ENCODE measurements at places on chromosomes 3 and 15.

DNA sequence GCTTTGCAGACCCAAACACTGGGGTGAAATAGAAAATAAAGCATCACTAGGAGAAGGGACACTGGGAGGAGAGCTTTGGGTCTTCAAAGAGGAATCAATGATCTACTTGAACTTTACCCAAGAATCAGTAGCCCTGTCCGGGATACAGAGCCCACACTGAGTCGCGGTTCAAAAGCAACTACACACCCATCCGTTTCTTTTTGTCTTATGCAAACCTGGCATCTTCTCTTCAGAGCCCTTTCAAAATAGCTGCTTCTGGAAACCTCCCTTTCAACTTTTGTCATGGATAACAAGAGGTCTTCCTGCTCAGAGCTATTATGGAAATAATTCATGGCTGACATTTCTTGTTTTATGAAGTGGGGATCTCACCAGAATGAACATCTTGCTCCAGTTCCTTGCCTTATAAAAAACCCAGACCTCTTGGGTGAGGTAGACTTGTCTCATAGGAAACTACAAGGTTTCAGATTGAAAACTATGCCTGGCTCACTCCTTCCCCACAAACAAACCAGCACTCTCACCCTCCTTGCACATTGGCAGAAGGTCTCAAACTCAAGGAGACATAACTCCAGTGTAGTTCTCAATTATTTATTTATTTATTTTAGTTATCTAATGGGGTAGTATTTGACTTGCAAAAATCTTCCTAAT lies 115.1 kb upstream of the ARHGEF3 start:
- DNase-seq, result no peak

DNA sequence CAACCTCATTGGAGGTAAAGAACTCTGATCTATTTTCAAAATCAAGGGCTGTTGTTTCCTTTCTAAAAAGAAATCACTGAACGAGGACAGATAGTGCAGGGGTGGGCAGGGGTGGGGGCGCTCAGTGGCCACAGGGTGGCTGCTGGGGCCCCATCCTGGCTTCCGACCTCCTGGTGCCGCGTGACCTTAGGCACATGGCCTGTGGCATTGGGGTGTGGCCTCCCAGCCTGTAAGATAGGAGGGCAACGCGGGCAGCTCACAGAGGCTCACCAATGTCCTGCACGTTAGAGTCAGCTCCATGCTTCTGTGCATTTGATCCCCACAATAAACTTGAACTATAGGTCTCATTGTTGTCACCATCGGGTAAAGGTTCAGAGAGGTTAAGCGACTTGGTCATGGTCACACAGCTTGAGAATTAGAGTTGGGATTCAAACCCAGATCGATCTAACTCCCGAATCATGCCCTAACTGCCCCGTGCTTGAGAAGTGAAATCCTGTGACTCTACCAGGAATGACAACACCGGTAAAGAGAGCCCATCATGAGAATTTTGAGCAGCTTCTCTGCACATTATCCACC lies 148.0 kb upstream of the SLC6A11 start:
- no peak for DNase-seq

DNA sequence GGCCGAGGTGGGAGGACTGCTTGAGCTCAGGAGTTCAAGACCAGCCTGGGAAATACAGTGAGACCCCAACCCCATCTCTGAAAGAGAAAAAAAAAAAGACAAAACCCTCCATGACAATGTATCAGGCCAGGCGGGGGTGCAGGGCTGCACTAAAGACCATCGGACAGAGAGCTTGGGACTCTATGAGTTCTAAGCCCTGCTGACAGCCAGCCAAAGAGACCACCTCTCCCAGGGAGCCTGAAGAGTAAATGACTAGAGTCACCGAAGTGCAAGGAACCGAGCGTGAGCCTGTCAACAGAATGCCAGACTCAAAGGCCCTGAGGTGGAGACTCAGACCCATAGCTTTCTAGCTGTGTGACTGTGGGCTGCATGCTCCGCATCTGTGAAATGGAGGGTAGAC lies 12.5 kb downstream of the POC1A start:
- DNase-seq, result no peak

- no peak for DNase-seq
Measured at GRCh38 chr15:61769557-61769956, 290.7 kb downstream of the VPS13C start.

DNA sequence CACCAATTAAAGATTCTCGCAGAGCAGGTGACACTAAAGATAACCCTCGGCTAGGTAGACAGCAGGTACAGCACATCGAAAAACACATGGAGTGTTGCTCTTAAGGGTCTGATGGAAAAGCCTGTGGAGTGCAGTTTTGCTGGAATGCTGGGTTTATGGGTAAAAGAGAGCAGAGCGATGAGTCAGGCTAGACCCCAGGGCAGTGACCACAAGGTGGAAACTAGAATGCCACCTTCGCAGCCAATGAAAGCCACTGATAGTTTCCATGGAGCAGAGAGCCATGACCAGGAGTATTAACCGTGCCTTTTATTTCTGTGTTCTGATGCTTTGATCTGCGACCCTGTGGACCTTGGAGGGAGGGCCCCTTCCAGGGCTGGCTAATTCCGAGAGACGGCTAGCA lies 149.8 kb downstream of the GABRB3 start:
- DNase-seq, result peak; percentile 19

DNA sequence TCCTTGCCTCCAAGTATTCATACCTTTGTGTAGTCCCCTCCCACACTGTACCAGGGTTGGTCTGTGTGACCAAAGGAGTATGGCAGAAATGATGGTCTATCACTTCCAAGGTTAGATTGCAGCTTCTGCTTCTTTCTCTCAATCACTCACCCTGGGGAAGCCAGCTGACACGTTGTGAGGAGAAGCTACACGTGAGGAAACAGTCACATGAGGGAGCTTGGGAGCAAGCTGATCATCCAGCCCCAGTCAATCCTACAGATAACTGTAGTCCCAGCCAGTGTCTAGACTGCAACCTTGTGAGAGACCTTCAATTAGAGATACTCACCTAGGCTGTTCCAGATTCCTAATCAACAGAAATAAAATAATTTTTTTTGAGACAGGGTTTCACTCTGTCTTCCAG lies 6.2 kb upstream of the ZNF774 start:
- no peak for DNase-seq

GRCh38 chr3:55144015-55144673 lies 216.3 kb upstream of the LRTM1 start:
- DNase-seq, result no peak

DNA sequence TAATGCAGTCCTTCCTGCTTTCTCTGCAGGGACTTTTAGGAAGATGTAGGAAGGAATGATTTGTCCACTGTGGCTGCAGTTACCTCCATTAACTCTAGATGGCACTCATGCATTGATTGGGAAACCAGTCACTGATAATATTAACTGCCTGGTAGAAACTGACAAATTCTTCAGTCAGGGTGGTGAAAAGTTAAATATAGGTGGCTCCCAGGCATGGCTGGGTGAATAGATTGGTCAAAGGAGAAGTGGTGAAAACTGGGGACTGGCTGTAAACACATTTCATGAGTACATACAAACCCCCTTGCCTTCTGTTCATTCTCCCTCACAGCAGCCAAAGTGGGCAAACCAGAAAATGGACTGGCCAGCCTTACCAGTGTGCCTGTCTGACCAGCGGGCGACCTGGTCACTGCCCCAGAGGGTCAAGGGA lies 333.4 kb downstream of the THSD4 start:
- DNase-seq, result peak; percentile 65

DNA sequence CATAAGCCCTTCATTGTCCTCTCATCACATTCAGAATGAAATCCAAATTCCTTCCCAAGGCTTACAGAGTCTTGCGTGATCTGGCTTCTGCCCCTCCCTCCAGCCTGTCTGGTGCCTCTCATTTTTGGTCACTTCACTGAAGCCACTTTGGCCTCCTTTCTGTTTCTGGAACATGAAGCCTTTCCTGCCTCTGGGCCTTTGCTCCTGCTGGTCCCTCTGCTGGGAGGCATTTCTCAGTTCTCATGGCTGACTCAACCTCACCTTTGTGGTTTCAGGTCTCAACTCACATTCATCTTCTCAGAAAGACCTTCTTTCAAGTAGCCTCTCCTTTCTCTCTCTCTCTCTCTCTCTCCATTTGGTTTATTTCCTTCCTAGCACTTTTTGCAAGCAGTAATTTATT lies 43.9 kb upstream of the BHLHE40 start:
- no peak for DNase-seq

DNA sequence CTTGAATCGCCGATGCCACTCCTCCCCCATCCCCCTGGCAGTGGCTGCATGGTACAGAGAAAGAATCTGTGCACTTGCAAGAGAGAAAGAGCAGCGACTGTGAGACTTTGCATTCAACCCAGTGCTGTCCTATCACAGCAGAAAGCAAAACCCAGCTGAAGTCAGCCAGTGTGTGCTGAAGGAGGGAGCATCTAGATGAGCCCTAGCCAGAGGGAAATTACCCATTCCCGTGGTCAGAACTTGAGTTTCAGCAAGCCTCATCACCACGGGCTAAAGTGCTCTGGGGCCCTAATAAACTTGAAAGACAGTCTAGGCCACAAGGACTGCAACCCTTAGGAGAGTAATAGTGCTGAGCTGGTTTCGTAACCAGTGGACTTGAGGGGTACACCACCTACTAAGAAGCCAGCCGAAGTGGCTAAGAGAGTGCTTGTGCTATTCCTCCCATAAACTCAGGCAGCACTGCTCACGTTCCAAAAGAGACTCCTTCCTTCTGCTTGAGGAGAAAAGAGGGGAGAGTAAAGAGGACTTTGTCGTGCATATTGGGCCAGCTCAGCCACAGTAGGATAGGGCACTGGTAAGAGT lies 15.2 kb upstream of the PIK3R4 start:
- no peak for DNase-seq

- DNase-seq, result no peak
Measured at GRCh38 chr3:26587571-26587970, 35.0 kb upstream of the LRRC3B start.

- DNase-seq, result peak; percentile 76
Measured at GRCh38 chr15:45205192-45205591, 17.4 kb upstream of the SHF start.

- no peak for DNase-seq
Measured at GRCh38 chr3:39962581-39962980, 153.2 kb downstream of the MYRIP start.

DNA sequence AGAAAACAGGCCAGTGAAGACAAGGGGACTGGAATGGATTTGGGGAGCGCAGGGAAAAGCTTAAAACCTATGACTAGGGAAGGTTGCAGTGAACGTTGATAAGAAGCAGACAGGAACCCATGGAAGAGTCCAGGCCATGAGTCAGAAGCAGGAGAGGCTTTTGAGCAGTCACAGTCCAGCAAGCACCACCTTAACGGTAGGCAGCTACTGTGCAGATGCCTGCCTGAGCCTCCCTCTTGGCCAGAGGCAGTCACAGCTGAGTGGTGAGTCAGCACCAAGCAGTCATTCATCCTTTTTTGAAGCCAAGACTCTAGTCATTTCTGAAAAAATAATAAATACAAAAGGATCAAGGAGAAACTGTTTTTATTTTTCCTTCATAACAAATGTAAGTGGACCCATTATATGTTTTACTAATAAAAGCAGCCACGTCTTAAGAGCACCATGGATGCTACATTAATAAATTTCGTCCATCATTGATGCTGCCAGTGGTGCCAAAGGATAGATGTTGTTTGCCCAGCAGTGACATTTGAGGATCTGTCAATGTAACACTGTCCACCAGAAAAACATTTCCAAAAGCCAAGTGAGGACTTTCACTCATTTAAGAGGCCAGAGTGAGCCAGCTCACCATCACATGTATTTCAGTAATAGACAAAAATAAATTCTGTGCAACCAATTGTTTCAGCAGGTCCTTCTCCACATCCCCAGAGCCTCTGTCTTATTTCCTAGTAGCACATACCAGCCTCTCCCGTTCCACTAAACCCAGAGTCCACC lies 42.1 kb upstream of the ACTC1 start:
- peak; percentile 24 for DNase-seq

DNA sequence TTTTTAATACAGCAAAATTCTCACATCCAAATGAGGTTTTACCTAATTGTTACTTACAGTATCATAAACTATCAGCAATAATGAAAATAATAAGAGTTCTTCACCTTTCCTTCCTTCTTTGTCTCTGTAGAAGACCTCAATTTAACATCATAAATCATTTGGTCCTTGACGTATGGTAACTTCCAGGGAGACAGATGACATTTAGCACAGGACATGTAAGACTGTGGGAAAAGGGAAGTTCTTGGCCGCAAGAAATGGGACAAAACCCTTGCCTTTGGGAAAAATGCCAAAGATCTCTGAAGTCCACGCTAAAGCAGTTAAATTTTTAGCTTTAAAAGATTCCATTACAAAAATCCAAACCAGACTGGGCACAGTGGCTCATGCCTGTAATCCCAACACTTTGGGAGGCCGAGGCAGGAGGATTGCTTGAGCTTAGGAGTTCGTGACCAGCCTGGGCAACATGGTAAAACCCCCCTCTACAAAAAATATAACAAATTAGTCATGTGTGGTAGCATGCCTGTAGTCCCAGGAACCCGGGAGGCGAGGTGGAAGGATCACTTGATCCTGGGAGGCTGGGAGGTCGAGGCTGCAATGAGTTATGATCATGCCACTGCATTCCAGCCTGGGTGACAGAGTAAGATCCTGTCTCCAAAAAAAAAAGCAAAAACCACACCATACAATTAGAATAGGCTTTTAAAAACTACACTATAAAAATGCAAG lies 8.8 kb downstream of the PTPN9 start:
- no peak for DNase-seq

- DNase-seq, result no peak
Measured at GRCh38 chr3:107969994-107970819, 120.6 kb downstream of the CD47 start.

GRCh38 chr3:65936908-65937638 lies 101.6 kb downstream of the MAGI1 start:
- no peak for DNase-seq

- DNase-seq, result no peak
Measured at GRCh38 chr15:61075741-61076140, 153.4 kb downstream of the RORA start.

GRCh38 chr15:88736204-88736603 lies 67.0 kb upstream of the ACAN start:
- no peak for DNase-seq

GRCh38 chr15:32942401-32942841 lies 224.6 kb downstream of the GREM1 start:
- DNase-seq, result no peak

DNA sequence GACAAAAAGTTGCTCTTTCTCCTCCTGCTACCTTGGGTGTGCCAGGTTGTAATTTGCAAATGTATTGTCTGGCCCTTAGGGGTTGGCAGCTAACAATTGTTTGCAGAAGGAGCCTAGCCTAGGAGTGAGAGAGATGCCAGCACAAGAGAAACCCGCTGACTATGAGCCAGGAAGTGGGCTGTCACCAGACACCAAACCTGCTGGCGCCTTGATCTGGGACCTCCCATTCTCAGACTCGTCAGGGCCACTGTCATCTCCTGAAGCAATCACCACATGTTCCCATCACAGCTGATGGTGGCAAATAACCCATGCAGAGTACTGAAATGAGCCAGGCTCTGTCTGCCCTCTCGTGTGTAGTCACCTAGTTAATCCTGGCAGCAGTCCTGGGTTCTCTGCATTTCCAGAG lies 406.4 kb upstream of the NPAP1 start:
- DNase-seq, result no peak

GRCh38 chr3:100329800-100330489 lies 4.6 kb upstream of the NIT2 start:
- no peak for DNase-seq

Data from iPS-NIHi11 (cell line).